Osteocyte (in vitro differentiated cells): ENCODE measurements at places on chromosomes 2 and 18.

DNA sequence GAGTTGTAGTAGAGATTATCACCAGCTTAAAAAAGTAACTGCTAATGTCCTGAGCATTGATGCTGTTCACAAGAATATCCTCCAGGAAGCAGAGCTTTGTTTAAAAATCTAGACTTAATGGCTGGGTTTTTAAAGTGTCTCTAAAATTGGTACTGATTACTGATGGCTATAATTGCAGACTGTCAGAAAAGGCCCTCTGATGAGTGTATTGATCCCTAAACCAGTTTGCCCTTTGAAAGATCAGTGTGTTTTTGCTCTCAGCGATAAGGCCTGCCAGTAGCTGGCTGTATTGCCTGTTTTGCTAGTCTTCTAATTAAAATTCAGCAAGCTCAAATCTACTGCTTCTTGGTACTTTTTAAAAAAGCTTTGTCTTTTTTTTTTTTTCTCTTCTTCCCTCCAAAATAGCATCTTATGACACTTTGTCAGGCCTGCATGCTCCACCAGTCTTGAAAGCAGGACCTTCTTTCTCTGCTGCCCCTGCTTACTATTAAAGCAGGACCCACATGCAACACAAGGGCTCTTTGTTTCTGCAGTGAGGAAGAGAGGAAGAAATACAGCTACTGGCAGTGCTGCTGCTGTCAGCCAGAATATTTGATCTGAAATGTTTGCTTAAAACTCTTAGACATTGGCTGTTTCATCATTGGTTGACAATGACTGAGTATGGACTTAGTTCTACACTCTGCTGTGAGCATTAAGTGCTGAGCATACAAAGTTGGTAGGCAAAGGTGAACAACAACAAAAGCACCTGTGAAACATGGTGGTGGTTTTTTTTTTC is 1.8 kb downstream of the SEC11C start:
- no peak for DNase-seq

GRCh38 chr2:10046931-10047330 is 3.6 kb downstream of the KLF11 start:
- no peak for DNase-seq

GRCh38 chr2:17124575-17125318 is 393.5 kb downstream of the RAD51AP2 start:
- no peak for DNase-seq

- no peak for DNase-seq
These were observed 325.3 kb downstream of the ZNF516 start for GRCh38 chr18:76169733-76170132.

DNA sequence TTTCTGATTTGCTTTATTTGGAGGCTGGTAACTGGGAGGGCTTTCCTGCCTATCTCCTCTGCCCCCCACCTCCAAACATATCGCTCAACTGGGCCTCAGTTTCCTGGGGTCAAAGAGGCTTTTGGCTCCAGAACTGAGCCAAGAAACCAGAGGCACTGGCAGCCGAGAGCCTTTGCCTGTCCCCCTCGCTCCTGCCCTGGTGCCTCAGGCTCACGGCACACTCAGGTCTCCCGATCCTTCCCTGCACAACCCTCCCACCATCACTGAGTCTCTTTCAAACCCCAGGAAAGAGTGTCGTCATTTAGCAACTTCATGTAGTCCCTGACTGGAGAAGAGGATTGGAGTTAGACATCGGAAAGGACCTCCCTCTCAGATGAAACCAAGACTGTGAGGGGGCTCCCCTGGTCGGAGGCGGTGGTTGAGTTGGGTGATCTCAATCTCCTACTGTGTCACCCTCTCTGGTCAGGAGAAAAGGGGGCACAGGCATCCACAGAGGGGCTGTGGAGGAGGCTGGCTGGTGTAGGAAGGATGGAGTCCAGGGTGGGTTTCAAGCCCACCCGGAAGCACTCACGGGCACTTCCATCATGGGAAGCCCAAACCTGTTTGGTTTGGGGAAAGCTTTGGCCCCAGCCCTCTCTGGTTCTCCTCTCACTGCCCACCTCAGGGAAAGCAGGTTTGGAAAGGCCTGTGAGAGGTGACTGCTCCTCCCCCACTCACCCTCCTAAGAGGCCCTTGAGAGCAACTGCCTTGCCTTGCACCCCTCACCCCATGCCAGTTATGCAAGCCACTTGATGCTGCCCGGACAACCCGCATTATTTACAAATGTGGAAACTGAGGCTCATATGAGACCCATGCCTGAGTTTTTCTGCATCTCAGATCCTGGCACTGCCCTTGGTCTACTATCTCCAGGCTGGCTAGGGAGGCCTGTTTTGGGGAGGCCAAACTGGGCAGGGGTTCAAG is 62.3 kb downstream of the TNS1 start:
- no peak for DNase-seq

DNA sequence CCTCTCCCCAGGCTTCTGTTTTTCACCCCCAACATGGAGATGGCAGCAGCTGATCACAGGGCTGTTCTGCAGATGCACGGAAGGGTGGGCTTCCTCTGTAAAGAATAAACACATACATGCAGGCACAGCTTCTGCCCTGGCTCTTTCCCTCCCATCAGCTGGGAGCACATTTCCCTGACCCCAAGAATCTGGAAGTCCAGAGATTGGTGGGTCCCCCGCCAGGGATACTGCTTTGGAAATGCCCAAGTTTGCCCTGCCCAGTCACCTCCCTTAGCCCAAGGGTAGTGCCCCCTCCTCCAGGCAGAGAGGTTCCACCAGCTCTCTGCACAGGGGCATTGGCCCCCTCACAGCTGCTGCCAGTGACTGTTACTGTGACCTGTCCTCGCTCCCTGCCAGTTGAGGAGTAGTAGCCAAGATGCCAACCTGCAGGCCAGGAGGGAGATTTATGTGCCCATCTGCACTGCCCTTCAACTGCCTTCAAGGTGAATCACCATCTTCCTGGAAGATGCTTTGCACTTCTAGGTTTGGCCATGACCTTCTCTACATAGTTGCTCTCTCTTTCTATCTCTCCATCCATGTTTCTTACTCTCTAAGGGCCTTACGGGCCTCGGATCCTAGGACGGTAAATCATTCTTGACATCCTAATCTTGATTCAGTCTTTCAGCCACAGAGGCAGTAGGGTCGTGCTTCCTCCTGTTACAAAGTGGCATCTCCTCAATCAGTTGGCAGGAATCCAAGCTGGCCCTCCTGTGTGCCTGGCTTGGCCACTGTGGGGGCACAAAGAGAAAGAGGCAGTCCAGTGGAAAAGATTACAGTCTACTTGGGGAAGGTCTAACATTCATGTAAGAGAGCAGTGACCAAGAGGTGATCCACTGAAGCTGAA is 121.8 kb downstream of the CTIF start:
- no peak for DNase-seq

DNA sequence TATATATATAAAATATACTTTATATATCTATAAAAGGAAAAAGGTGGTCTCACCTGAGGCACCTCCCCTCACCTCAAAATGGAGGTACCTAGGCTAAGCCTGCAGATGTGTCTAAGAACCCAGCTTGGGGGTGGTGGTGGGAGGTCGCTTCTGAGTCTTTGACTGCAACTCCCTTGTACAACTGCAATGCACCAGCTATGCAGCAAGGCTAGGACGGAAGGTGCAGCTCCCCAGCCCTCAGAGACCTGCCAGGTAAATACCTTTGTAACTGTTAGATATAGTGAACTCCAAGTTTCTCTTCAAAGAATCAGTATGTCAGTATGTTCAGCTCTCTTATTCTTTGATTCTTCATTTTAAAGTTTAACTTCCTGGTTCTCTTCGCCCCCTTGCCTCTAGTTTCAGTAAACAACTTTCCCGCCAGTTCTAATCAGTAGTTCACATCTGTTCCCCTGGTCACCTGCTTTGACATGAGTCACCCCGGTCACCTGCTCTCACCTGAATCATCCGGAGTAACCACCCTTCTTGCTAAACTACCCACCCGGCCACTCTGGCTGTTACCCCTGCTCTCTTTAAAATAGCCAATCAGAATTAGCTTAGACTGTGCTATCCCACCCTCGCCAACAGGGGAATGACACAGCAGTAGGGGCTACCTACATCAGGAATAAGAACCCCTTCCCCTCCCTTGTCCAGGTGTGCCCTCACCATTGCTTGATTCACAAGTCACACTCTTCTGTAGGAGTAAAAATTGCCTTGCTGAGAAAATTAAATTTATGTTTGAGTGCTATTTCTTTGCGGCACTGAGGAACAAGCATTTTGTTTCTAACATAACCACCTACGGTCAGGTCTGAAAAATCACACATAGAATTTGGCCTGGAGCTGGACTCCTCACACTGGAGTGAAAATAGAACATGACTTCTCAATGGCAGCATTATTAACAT is 24.7 kb upstream of the IMPA2 start:
- DNase-seq, result no peak

- DNase-seq, result no peak
These were observed 100.4 kb downstream of the ACOXL start for GRCh38 chr2:110832740-110833139.

GRCh38 chr18:410047-410455 is 90.5 kb downstream of the COLEC12 start:
- DNase-seq, result no peak

DNA sequence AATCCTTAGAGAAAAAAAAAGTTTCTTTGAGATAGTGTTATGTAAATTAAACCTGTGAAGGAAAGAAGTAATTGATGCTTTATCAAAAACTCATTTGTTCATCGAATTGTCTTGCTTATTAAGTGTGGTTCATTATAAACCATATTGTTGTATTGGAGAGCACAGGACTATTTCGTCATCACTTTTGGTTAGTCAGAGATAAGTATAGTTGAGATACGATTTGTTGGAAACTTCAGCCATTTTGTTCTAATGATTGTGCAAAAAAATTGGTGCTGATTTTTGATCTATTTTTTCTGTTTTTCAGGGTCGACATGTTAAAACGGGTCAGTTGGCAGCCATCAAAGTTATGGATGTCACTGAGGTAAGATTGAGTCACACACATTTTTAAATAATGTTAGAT is 92.9 kb downstream of the MAP4K4 start:
- DNase-seq, result no peak

GRCh38 chr2:162295009-162295408 is 23.5 kb downstream of the IFIH1 start:
- no peak for DNase-seq

GRCh38 chr18:39741755-39742466 is 2176.3 kb upstream of the CELF4 start:
- DNase-seq, result no peak

- no peak for DNase-seq
These were observed 630.7 kb upstream of the HS6ST1 start for GRCh38 chr2:128949360-128949759.

DNA sequence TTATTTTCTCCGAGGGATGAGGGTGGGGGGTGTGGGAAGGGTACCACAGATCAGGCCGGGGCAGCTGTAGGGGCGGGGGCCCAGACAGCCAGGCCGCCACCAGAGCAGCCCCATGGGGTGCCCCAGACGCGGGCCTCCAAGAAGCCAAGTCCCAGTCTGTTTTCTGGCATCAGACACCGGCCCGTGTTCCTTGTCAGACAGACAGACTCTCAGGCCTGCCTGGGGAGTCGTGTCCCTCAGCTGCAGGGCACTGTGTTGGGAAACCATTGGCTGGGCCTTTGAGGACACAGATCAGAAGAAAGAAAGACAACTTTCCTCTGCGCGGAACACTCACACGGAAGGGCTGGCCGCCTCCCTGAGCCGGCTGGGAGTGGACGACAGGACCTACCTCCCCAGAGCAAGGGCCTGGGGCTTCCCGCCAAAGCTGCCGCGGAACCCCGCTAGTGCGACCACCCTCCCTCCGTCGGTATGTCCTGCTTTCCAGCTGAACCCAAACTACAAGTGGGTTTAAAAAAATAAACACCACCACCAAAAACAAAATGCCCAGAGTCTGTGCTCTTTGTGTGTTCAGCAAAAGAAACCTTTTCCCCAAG is 88.0 kb downstream of the SMAD7 start:
- no peak for DNase-seq

DNA sequence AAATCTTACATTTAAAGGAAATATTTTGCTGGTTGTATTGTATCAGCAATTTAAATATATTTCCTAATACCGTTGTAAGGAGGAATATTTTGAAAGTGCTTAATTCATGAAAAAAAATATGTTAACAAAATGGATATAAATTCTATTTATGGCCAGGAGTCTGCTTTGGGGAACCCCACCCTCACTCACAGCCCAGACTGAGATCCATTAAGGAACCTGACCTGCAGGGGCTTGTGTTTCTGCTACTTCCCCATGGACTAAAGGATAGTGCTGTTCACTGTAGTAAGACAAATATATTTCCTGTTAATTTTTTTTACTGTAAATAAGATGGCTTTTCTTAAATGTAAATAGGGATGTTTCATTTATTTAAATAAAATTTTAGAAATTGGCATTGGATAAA is 221.9 kb upstream of the COL3A1 start:
- DNase-seq, result no peak

DNA sequence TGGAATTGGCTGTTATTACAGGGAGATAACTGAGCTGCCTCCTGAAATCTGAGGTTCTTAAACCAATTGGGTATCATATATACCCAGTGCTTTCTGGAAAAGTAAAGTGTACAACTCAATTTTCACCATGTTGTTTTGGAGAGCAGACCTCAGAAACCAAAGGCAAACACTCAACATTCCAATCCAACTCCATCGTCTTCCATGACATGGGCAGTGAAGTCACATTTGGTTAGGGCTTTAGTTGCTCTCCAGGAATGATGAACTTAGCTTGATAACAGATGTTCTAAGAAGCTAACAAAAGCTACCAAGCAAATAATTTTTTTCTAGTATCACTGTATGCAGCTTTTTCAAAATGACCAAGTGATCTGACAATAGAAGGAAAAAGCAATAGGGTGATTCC is 107.0 kb upstream of the SLC35G4 start:
- DNase-seq, result no peak

GRCh38 chr2:112787729-112788393 is 3.6 kb upstream of the IL1A start:
- DNase-seq, result no peak

- no peak for DNase-seq
These were observed 87.0 kb downstream of the EPB41L3 start for GRCh38 chr18:5456577-5457461.

GRCh38 chr2:29114946-29115609 is at the start of gene CLIP4:
Gene CLIP4, plus strand, starts transcription at chr2:29115415. Its CDS starts 5,974 bp downstream, at chr2:29121389.
- DNase-seq, result no peak

GRCh38 chr2:164420787-164421186 is 200.5 kb downstream of the GRB14 start:
- DNase-seq, result no peak

DNA sequence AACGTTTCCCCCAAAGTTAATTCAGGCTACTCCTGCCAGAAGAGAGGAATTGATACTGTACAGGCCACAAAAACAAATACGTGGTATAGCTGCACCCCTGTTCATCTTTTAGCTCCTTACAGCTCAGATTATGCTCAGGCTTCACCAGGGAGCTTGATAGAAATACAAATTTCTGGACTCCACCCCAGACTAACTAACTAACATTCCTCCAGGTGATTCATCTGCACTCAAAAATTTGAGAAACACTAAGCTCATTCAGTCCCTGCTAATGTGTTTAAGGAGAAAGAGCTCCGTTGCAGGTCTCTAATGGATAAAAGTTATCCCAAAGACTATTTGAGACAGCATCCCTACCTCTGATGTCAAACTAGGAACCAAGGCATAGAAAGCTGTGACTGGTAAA is 36.8 kb upstream of the UNC80 start:
- no peak for DNase-seq

GRCh38 chr18:61597316-61597715 is 264.1 kb downstream of the CDH20 start:
- DNase-seq, result no peak

- no peak for DNase-seq
These were observed 22.0 kb upstream of the SERPINB12 start for GRCh38 chr18:63520053-63520685.
